ENCODE measurements at places on chromosomes 12 and 14. TPM values are rescaled to one million over a fixed set of nuclear protein-coding genes. Genes with fewer than 3 reads are reported as not detected.
A peak's percentile ranks its signal among the peaks of the same experiment; 100 is the strongest.

TMPRSS12 gene
- not detected for total RNA-seq

NOC4L gene
- total RNA-seq: not detected

DNA sequence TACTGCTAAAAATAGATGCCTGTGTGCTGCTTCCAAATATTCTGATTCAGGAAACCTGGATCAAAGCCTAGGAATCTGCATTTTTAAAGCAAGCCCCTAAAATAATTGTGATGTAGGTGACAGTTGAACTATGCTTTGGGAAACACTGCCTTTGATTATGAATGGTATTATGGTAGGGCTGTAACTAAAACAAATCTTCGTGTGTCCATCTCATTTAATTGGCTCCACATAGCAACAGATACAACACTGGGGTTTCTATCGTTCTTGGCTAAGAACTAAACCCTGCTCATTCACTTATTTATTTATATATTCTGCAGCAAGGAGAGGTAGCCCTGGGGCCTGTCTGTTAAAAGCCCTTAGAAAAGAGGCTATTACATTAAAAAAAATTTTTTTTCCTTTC, 23.0 kb upstream of the ITGA5 start:
- no peak overlapping the region for H3K4me3 ChIP-seq
- H3K36me3 ChIP-seq: no peaks in the 10 kb centered on the region
- no peak overlapping the region for H3K27ac ChIP-seq
- H3K27me3 ChIP-seq: no peaks in the 10 kb centered on the region
- DNase-seq: no peak

- no peaks in the 10 kb centered on the region for H3K36me3 ChIP-seq
- H3K27ac ChIP-seq: peak overlapping the region; percentile 10
- H3K4me1 ChIP-seq: no peaks in the 10 kb centered on the region
- no peaks in the 10 kb centered on the region for H3K27me3 ChIP-seq
- H3K4me3 ChIP-seq: no peak overlapping the region
These were observed 19.3 kb downstream of the CPM start for GRCh38 chr12:68913682-68914081.

DNA sequence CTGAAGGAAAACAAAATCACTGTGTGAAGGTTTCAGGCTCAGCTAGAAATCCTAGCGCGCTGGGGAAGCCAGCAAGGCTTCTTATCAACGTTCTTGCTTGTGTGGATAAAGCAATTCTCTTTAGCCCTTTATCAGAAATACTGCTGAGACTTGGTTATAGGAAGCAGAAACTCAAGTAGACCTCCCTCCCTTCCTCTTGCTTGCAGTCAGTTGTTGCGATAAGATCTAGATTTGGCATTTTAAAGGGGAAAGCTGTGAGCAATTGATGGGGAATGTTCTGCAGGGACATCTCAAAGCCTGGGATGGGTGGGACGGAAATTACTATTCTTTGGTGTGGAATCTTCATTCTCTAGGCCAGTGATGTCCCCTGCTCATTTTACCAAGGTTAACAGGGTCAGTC, 76.4 kb upstream of the ANO4 start:
- no peak overlapping the region for H3K27ac ChIP-seq
- no peaks in the 10 kb centered on the region for H3K4me1 ChIP-seq
- DNase-seq: no peak
- no peaks in the 10 kb centered on the region for H3K27me3 ChIP-seq
- no peaks in the 10 kb centered on the region for H3K36me3 ChIP-seq

DNA sequence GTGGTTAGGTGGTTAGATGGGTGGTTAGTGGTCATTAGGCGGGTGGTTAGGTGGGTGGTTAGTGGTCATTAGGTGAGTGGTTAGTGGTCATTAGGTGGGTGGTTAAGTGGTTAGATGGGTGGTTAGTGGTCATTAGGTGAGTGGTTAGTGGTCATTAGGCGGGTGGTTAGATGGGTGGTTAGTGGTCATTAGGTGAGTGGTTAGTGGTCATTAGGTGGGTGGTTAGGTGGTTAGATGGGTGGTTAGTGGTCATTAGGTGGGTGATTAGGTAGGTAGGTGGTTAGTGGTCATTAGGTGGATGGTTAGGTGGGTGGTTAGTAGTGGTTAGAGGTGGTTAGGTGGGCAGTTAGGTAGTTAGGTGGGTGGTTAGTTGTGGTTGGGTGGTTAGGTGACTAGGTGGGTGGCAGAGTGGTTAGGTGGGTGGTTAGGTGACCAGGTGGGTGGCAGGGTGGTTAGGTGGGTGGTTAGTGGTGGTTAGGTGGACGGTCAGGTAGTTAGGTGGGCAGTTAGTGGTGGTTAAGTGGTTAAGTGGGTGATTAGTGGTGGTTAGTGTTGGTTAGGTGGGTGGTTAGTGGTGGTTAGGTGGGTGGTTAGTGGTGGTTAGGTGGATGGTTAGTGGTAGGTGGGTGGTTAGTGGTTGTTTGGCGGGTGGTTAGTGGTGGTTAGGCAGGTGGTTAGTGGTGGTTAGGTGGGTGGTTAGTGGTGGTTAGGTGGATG, 8.0 kb upstream of the TMEM119 start:
- no peak overlapping the region for H3K27ac ChIP-seq
- DNase-seq: no peak
- no peaks in the 10 kb centered on the region for H3K36me3 ChIP-seq
- no peak overlapping the region for H3K4me3 ChIP-seq
- no peaks in the 10 kb centered on the region for H3K27me3 ChIP-seq

DNA sequence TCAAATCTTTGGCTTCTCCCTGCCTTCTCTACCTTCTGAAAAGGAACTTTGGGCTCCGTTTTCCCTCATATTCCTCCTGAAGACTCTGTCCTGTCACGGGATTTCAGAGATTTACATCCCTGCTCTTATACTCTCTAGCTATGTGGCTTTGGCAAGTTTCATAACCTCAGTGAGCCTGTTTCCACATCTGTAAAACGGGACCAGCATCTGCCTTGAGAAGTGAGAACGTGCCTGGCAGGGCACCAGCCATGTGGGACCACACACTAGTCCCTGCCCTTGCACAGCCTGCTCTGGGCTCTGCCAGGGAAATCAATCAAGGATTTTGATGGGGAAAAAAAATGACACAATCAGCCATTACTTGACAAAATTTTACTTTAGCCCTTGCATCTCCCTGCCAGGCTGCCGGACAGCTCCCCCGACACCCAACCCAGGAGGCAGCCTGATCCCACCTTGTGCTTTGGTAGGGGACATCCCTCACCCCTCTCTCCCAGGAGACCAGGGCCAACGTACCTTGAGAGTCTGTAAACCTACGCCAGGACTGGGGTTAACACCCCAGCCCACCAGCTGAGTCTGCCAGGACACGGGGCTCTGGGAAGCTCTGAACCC, 8.5 kb downstream of the PHETA1 start:
- no peak overlapping the region for H3K4me3 ChIP-seq
- no peaks in the 10 kb centered on the region for H3K4me1 ChIP-seq
- no peak overlapping the region for H3K27ac ChIP-seq

OR4M1 gene
- total RNA-seq: not detected

- no peaks in the 10 kb centered on the region for H3K27me3 ChIP-seq
- DNase-seq: no peak
- H3K27ac ChIP-seq: no peak overlapping the region
- no peaks in the 10 kb centered on the region for H3K36me3 ChIP-seq
- H3K4me3 ChIP-seq: no peak overlapping the region
These were observed 11.0 kb upstream of the PLBD1 start for GRCh38 chr12:14578646-14579045.

- H3K4me3 ChIP-seq: no peak overlapping the region
- no peaks in the 10 kb centered on the region for H3K36me3 ChIP-seq
- H3K27ac ChIP-seq: no peak overlapping the region
- no peak for DNase-seq
- no peaks in the 10 kb centered on the region for H3K27me3 ChIP-seq
These were observed 80.1 kb downstream of the C12orf42 start for GRCh38 chr12:103415681-103416080.

- H3K27me3 ChIP-seq: no peaks in the 10 kb centered on the region
- H3K4me3 ChIP-seq: no peak overlapping the region
These were observed 45.8 kb upstream of the TMED10 start for GRCh38 chr14:75222208-75222701.

DNA sequence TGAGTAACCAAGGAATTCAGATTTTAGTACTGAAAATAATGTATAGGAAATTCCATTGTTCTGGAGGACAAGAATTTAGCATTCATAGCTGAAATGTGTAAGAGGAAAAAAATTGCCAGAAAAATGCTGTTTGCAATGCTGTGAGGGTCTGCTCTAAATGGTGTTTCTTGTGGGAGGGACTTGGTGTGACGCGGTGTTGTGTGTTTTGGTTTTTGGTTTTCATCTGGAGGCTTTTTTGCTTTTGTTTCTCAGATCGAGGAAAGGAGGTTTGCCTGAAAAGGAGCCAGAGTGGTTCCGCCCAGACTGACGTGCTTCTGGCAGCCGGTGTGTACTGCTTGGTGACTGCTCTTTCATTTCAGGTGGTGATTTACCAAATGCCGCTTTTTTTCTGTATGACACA, 211.8 kb upstream of the HMGA2 start:
- no peaks in the 10 kb centered on the region for H3K4me1 ChIP-seq
- no peak overlapping the region for H3K4me3 ChIP-seq
- no peaks in the 10 kb centered on the region for H3K27me3 ChIP-seq
- no peaks in the 10 kb centered on the region for H3K36me3 ChIP-seq

GRCh38 chr14:105149146-105149781, 19.3 kb downstream of the JAG2 start:
- H3K36me3 ChIP-seq: no peaks in the 10 kb centered on the region
- no peaks in the 10 kb centered on the region for H3K27me3 ChIP-seq

DNA sequence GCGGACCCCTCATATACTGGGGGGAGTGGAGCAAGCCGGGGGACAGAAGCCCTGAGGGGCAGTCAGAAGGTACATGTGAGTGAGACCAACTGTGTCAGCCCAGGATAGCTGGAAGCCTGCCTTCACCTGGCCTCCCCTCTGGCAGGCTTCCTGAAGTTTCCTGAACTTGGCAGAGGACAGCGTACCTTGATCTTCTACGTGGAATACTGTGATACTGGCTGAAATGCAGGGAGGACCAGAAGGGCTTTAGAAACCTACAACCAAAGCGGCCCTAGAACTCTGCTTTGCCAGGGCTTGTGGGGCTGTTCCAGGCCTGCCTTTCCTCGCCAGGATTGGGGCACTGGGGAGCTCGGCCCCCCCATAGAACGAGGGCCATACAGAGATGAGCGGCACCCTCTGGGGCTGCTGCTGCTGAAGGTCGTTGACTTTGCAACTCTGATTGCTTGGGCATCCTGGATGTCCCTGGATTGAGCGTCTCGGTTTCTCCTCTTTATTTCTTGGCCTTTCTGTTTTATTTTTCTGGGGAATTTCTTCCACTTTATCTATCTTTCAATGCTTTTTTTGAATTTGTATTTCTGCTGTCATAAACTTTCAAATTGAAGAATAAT, 66.5 kb downstream of the SLC25A47 start:
- no peak overlapping the region for H3K4me3 ChIP-seq
- DNase-seq: no peak
- H3K27ac ChIP-seq: no peak overlapping the region
- H3K27me3 ChIP-seq: no peaks in the 10 kb centered on the region
- no peaks in the 10 kb centered on the region for H3K36me3 ChIP-seq

- peak overlapping the region; percentile 68 for H3K4me3 ChIP-seq
- peak; percentile 94 for DNase-seq
These were observed 5.3 kb upstream of the ACACB start for GRCh38 chr12:109110988-109111495.

DNA sequence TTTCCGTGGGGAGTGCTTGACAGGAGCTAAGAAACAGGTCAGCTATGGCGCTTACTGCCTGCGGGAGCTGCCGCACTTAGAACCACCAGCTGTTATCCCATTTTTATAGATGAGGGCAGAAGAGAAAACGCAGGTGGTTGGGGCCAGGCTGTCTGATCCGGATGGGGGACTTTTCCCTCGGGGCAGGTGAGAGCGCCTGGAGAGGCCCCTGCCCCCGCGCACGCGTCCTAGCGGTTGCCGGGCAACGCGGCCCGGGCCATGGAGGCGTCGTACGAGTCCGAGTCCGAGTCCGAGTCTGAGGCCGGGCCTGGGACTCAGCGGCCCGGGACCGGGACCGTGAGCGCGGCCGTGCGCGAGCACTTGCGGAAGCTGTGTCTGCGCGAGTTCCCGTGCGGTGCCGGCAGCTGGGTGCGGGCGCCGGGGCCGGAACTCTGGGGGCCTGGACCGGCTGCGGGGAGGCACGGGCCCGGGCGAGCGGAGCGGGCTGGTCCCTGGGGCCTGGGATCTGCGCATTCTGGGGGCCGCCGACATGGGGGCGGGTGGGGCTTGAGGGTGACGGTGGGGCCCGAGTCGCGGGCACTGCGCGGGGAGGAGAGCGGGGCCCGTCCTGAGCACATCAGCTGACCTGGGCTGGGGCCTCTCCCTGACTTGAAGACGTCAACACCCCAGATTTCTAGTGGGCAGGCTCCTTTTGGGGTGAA, at the start of gene LRRC43:
LRRC43 (plus strand) TSS at position 237 of the 701 bp plus-strand sequence; CDS start at position 259, 22 bp downstream.
- H3K27ac ChIP-seq: no peak within 1 kb of the TSS
- H3K36me3 ChIP-seq: no peaks in the 10 kb centered on the region
- H3K4me3 ChIP-seq: peak within 1 kb of the TSS; percentile 34
- no peaks in the 10 kb centered on the region for H3K27me3 ChIP-seq
- no peak for DNase-seq

DNA sequence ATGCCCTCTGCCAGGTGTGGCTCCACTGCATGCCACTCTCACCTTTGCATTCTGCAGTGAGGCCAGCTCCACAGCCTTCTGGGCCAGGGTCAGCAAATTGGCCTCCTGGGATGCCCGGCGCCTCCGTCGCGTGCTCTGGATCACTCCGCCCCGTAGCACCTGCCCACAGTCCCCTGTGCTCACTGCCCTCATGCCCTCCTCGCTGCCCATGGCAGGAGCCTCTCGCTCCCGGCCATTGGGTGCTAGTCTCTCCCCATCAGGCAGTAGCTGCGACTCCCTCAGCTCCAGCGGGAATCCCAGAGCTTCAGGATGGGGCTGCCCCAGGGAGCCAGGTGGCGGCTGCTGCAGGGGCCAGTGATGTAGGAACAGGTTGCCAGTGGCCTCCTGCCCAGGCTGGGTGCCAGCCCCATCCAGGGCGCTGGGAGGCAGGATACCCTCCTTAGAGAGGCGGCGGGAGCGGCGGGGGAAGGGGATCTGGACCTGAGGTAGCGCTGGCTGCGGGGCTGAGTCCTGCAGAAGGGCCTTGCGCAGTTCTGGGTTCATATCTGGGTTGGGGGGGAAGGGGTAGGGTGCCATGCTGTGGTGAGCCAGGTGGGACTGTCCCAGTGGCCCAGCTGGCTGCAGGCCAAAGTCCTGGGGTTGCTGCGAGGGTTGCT, 24.5 kb upstream of the PNMA1 start:
- no peaks in the 10 kb centered on the region for H3K36me3 ChIP-seq
- H3K4me1 ChIP-seq: peaks cover 43% of the 10 kb centered on the region
